ENCODE measurements at places on chromosomes 3 and 15. TPM values are rescaled to one million over a fixed set of nuclear protein-coding genes. Genes with fewer than 3 reads are reported as not detected.

PLCB2 gene
- total RNA-seq = 182 TPM

FAM107A gene
- not detected for total RNA-seq

ITGB5 gene
- total RNA-seq = not detected

CCR8 gene
- 0.76 TPM for total RNA-seq

KLF13 gene
- total RNA-seq = 230 TPM

ADGRG7 gene
- total RNA-seq = not detected

SH3GL3 gene
- total RNA-seq = not detected

DUOX1 gene
- total RNA-seq = not detected

PLD1 gene
- 0.55 TPM for total RNA-seq

LIPC gene
- 1.2 TPM for total RNA-seq

GP9 gene
- total RNA-seq = not detected

COL8A1 gene
- total RNA-seq = 0.22 TPM

NUP210 gene
- 171 TPM for total RNA-seq

ARPP21 gene
- total RNA-seq = not detected

PRR20G gene
- not detected for total RNA-seq

CD200 gene
- 9.4 TPM for total RNA-seq

FILIP1L gene
- total RNA-seq = 0.58 TPM

IL16 gene
- total RNA-seq = 318 TPM

P2RY14 gene
- total RNA-seq = 0.66 TPM

HDC gene
- not detected for total RNA-seq

TMEM212 gene
- total RNA-seq = not detected

MYO5C gene
- total RNA-seq = 3.4 TPM

CPLX3 gene
- not detected for total RNA-seq

FSIP1 gene
- 0.35 TPM for total RNA-seq

LIPH gene
- not detected for total RNA-seq

CPOX gene
- total RNA-seq = 60.3 TPM

FOXL2 gene
- not detected for total RNA-seq

USP4 gene
- total RNA-seq = 78.1 TPM

GRIP2 gene
- not detected for total RNA-seq

SCG3 gene
- total RNA-seq = not detected

HGD gene
- total RNA-seq = 0.68 TPM

CPNE4 gene
- not detected for total RNA-seq

RAB6B gene
- not detected for total RNA-seq

NR2E3 gene
- total RNA-seq = not detected

HRG gene
- total RNA-seq = not detected

ACAN gene
- total RNA-seq = not detected

RGMA gene
- 0.58 TPM for total RNA-seq

ZWILCH gene
- total RNA-seq = 19.4 TPM

GOLGA8J gene
- total RNA-seq = not detected

APEH gene
- 139 TPM for total RNA-seq

ZNF80 gene
- total RNA-seq = 0.12 TPM

HYKK gene
- total RNA-seq = 4.0 TPM

CEP19 gene
- 6.7 TPM for total RNA-seq

SRGAP3 gene
- total RNA-seq = 5.8 TPM

SPPL2A gene
- total RNA-seq = 74.6 TPM

PRICKLE2 gene
- total RNA-seq = not detected

Data from activated naive CD4-positive, alpha-beta T cell treated with anti-CD3 and anti-CD28 coated beads, Interleukin-2, amount 10 ng/mL, durations not matched to agents 5 hours and 36 hours (primary cell).